ENCODE measurements at places on chromosomes 1 and 21.

DNA sequence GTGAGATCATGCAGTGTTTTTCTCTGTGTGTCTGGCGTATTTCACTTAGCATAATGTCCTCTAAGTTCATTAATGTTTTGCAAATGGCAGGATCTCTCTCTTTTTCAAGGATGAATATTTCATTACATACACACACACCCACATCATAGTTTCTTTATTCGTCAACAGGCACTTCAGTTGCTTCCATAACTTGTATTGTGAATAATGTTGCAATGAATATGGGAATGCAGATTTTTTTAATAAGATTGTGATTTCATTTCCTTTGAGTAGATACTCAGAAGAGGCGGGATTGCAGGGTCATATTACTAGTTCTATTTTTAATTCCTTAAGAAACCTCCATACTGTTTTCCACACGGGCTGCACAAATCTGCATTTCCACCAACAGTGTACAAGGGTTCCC lies 134.0 kb downstream of the CLEC20A start:
- no peak for DNase-seq

GRCh38 chr1:68281946-68282615 lies 49.8 kb upstream of the WLS start:
- DNase-seq, result no peak

DNA sequence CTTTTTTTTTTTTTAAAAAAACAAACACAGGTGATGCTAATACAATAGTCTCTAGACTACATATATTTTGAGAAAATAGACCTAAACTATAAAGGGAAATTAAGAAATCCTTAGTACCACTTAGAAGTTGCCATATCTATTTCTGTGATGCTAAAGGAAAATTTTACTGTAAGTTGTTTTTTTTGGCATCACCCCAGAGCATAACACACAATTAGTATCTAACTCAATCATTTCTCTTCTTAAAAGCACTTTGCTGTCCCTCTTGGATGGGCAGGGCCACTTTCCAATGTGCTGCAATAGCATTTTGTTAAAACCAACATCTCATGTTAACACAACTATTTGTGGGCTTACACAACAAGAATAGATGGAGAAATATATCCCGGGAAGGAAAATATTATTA lies 91.9 kb downstream of the GABPA start:
- no peak for DNase-seq

- no peak for DNase-seq
Measured at GRCh38 chr1:81477710-81478109, 323.0 kb upstream of the ADGRL2 start.

DNA sequence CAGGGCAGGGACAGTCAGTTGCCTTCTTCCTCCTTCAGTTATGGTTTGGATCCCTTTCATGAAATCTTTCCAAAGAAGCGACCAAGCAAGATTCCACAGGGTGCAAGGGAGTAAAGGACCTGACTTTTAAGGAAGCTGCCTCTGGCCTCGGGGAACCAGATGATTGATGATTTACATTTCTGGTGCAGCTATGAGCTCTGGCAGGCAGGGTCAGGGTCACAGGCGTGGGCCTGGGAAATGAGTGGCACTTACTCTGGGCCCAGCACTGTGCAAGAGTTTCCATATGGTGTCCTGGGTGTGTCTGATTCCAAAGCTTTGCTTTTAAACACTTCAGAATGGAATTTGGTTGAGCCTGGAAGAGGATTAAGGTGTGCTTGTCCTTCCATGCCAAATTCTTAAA lies 7.2 kb upstream of the CRABP2 start:
- no peak for DNase-seq

DNA sequence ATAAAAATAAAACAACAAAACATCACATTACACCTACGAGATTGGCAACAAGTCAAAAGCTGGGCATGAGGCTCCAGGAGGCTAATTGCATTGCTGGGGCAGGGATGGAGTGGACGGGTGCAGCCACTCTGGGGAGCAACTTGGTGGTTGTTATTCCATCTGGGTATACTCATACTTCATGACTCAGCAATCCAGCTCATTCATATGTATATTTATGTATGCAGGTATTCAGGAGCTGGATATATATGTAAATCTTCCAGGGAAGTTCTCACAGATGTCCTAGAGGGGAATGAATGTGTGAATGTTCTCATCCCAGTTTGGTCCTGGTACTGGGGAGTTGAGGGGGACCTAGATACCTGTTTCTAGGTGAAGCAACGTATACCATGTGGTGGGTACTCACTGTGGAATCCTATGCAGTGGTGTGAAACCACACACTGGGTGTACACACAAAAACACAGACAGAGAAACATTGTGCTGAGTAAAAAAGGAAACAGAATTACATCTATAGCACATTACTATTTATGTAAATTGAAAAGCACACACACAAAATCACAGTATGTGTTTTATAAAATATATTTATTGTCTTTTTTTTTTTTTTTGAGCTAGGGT lies 79.7 kb upstream of the RAB4A start:
- no peak for DNase-seq

GRCh38 chr1:162060314-162060713 lies 9.2 kb upstream of the NOS1AP start:
- no peak for DNase-seq

DNA sequence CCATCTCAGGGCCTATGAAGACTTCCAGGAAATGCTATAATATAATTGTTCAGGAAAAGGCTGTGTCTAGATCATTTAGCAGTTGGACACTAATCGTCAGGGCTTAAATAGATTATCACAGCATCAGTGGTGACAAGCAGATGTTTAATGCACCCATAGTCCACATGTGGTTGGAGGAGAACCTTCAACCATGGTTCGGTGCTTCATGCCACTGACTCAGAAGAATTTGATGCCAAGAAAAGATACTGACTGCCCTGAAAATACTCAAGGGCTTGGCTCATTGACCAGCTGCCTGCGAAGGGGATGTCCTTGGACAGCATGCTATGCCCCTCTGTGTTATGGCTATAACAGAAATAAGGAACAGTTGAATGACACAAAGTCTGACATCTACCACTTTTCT lies 175.7 kb downstream of the HHIPL2 start:
- no peak for DNase-seq

GRCh38 chr1:211476200-211476849 lies 15.6 kb downstream of the RD3 start:
- DNase-seq, result peak; percentile 66

DNA sequence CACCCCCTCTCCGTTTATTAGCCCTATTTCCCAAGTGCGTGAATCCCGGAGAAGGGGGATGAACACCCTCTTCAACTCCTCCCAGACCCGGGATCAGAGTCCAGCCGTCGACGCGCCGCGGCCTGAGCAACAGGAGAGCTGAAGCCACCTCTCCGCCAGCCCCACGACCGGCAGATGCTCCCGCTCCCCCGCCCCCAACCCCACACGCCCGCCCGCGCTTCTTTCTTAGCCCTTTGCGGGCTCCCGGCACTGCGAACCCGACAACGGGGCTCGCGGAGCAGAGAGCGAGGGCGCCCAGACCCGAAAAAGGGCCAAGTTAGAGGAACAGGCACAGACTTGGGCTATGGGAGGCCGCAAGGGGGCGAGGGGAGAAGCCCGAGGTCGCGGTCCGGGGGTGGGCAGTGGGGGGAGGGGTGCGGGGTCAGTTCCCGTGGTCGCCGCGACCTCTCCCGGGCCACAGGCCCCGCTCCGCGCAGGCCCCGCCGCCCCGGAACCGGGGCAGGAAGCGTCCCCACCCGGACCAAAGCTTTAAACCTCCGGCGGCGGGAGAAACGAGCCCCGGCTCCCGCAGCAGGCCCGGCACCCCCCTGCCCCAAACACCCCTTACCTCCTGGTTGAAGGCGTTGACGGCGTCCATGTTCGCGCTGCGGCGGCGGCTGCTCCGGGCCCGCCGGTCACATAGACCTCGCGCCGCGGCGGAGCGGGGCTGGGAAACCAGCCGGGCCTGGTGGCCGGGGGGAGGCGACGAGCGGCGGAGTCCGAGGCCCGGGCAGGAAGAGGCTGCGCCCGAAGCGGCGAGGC lies 662 bp downstream of the SCAF4 start:
- DNase-seq, result peak; percentile 49

DNA sequence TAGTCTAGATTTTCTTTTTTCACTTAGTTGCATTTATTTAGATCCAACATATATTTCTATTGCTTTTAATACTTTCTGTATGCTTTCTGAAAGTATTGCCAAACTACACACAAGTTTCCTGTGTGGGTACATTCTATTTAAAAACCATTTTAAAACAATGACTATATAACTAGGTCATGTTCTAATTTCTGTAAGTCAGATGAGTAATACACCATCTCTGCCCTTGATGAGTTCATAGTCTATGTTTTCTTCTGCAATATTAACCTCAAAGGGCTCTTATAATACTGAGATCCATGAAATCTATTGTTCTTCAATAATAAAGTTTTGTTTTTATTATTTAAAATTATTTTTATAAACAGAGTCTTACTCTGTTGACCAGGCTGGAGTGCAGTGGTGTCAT lies 68.3 kb downstream of the RNASEL start:
- DNase-seq, result no peak

GRCh38 chr1:44508397-44508745 lies 103.3 kb downstream of the RNF220 start:
- DNase-seq, result no peak

DNA sequence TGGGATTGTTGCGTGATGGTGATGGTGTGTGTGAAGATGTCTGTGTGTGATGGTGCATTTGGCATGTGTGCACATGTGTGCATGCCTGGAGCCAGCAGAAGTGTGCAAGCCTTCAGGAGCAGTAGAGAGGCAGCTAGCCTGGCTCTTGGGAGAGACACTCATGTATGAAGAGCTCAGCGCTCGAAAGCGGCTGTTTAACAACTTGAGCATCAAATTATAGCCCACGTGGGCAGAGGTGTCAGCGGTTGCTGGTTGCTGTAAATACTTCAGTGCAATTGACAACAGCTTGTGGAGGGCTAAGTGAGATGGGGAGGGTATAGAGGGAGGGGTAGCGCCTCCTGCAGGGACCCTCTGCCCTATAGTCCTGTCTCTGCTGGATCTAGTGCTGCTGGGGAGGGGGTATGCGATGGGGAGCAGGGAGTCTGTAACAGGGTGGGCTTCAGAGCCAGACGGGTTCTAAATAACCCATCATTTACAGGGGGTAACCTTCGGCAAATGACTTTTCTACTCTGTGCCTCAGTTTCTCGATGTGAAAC lies 21.5 kb downstream of the FOXD2 start:
- no peak for DNase-seq

- DNase-seq, result no peak
Measured at GRCh38 chr1:214445831-214446614, 105.4 kb downstream of the PTPN14 start.

DNA sequence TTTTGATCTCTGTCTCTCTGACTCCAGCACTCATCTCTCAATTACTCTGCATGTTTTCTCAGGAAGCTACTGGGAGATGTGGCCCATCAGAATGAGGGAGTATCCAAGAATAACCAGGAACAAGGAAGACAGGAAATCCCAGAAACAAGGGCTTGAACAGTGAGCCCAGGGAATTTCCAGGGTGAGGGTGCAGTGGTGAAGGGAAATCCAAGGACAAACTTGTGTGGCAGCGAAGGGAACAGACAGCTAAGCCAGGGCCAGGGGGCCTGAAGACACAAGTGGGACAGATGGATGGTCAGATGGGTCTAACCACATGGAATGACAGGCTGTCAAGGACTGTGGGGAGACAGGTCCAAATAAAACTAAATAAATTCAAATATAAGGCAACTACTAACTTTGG lies 121.8 kb upstream of the ERRFI1 start:
- DNase-seq, result no peak

GRCh38 chr1:193661385-193661784 lies 475.0 kb upstream of the B3GALT2 start:
- no peak for DNase-seq

All from HuH-7.5 (cell line).